Subcutaneous preadipocyte (primary cell): ENCODE measurements at places on chromosomes 4 and X. TPM values are rescaled to one million over a fixed set of nuclear protein-coding genes. Genes with fewer than 3 reads are reported as not detected.

Gene TLR10
- under 0.01 TPM in 1 of 2 replicates, not detected in the other for total RNA-seq

Gene GPR78
- total RNA-seq, result 0.37 and 0.39 TPM in 2 replicates

Gene ADRA2C
- not detected in 2 replicates for total RNA-seq

Gene SSX2B
- not detected in 2 replicates for total RNA-seq

Gene KLF8
- 3.1 and 4.4 TPM in 2 replicates for total RNA-seq

Gene TLR7
- total RNA-seq, result not detected in 2 replicates

Gene LRP2BP
- under 0.01 and 0.59 TPM in 2 replicates for total RNA-seq

Gene CRMP1
- under 0.01 TPM in 1 of 2 replicates, not detected in the other for total RNA-seq

Gene CXCL3
- total RNA-seq, result 3.7 and 9.4 TPM in 2 replicates

Gene SSX4B
- total RNA-seq, result not detected in 2 replicates

Gene UCHL1
- 85.6 and 314 TPM in 2 replicates for total RNA-seq

Gene CNGA1
- not detected in 2 replicates for total RNA-seq

Gene VGLL1
- total RNA-seq, result not detected in 2 replicates

Gene IL9R
- not detected in 2 replicates for total RNA-seq

Gene CC2D2A
- total RNA-seq, result 24.6 and 25.2 TPM in 2 replicates

Gene PABPC1L2B
- not detected in 2 replicates for total RNA-seq

Gene MAGEA12
- not detected in 2 replicates for total RNA-seq

Gene INTU
- total RNA-seq, result 3.3 and 4.3 TPM in 2 replicates

Gene CT47A7
- not detected in 2 replicates for total RNA-seq
